Dorsolateral prefrontal cortex (tissue), 122 donors: ENCODE measurements at places on chromosomes 5 and 9. TPM values are rescaled to one million over a fixed set of nuclear protein-coding genes. Genes with fewer than 3 reads are reported as not detected.

DNA sequence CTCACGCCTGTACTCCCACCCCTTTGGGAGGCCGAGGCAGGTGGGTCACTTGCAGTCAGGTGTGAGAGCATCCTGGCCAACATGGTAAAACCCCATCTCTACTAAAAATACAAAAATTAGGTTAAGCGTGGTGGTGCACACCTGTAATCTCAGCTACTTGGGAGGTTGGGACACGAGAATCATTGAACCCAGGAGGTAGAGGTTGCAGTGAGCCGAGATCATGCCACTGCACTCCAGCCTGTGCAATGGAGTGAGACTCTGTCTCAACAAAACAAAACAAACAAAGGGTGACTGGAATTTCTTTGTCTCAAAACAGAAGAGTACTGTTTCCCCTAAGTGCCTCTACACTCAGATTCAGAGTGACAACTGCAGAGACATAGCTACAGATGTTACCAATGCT, 116.1 kb downstream of the AP3B1 start:
- no peak for DNase-seq

GRCh38 chr9:137948642-137949041, 71.1 kb downstream of the CACNA1B start:
- no peak for DNase-seq

DNA sequence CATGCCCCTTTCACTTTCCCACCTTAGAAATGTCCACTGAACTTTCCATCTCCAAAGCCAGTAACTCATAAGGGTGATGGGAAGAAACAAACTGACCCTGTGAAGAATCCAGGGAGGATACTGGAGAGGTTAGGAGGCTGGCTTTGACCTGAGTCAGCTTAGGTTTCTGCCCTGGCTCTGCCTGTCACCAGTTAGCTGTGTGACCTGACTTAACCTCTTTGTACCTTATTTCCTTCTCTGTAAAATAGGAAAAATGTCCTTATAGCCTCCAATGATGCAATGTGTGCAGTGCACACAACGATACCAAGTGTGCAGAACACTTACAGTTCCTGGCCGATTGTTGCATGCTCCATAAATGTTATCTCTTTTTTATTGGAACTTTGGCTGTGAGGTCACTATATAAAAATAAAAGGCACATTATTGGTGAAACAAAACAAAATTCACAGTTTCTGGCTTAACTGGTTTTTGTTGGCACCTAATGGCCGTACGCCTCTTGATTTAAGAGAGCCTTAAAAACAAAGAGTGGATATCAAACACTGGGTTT, 37.8 kb downstream of the GABRP start:
- DNase-seq: no peak

- no peak for DNase-seq
These were observed 1037.3 kb upstream of the ACO1 start for GRCh38 chr9:31347082-31347617.

GRCh38 chr5:43216941-43217340, 24.9 kb downstream of the NIM1K start:
- no peak for DNase-seq

DNA sequence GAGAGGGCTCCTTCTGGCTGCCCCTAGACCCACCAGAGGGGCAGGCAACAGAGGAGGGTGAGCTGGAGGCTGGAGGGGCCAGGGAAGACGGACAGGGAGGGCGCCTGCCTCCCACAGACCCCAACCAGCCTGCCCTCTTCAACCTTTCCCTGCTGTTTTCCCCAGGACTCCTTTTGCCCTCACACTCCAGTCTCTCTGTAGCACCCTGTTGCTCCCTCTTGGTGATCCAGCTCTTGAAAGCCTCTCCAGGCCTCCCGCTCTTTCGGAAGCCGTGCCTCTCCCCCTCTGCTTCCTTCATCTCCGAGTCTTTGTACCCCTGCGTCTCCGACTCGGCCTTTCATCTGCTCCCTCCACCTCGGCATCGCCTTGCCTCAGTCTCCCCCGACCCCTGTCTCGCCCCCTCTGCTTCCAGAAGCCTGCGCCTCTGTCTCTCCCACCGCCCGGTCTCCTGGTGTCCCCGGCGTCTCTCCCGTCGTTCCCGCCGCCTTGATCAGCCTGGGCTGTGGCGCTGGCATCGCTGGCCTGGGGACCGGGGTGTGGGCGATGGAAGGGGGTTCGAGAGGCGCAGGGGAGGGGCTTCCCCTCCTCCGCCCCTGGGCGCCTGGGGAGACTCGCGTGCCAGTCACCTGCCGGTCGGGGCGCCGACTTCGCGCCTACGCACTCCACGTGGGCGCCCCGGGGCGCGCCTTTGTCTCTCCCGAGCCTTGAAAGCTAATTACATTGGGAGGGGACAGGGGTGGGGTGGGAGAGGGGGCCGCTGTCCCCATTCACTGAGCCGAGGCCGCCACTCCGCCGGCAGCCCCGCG, 5.3 kb upstream of the PRDM12 start:
- no peak for DNase-seq

DNA sequence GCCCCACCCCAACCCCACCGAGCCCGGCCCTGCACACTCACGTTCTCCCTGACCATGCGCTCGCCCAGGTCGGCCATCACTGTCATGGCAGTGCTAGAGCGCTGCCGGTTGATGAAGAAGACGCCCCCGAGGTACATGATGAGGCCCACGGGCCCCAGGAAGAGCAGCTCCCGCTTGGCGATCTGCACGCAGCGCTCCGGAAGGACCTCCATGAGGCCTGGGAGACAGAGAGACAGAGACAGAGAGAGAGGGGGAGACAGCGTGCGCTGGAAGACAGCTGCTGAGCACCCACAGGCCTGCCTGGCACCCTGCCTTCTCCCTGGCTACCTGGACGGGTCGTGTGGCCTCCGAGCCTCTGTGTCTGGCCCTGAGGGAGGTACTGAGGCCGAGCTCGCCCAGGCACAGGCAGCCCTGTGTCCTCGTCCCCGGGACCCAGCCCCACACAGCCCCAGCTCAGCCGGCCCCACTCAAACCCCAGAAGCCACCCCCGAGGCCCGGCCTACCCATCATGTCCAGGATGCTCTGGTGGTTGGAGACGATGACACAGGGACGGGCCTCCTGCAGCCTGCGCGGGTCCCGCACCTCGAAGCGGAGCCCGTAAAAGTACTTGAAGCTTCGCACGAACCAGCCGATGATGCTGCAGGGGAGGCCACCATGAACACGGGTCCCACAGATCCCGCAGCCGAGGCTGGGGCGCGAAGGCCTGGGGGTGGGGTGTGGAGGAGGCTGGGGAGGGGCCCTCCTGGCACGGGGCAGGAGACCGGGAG, 10.2 kb downstream of the AGPAT2 start:
- no peak for DNase-seq

DNA sequence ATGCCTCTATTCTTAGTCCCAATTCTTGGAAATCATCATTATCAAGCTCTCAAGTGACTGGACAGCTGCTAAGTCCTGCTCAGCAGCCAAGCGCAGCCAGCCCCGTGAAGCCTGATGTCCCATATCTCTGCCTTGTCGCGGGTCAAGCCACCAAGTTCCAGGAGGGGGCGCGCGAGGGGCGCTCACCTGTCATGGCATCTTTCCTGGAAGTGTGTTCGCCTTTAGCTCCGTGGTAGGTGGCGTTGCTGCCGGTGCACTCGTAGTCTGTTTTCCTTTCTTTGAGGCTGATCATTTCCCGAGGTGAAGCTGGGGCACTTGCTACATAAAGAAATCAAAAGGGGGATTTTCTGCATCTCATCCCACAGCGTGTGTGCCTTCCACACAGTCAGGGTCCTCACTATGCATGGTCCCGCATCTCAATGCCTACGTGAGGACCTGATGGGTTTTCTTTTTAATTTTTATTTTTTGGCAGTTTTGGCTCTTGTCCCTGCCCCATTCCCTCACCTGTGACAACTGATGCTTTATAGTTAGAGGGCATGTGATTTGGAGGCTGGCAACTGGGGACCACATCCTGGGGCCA, 227.0 kb upstream of the DAP start:
- DNase-seq: peak; percentile 66

DNA sequence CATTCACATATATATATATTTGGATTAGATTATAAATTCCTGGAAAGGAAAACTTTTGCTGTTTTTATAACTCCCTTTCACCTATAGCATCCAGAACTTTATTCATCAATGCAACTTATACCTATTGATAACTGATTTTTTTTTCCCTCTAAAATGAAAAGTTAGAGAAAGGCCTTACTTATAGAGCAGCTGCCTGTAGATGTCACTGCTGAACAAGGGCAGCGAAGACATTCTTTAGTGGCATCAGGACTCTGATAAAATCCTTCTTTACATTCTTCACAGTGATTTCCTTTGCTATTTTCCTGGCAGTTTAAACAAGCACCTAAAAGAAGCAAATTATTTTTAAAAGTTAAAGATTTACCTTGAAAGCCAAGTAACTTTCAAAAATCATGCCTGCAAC, 32.3 kb upstream of the CDK5RAP2 start:
- no peak for DNase-seq

The INSL6 gene
- total RNA-seq: not detected

DNA sequence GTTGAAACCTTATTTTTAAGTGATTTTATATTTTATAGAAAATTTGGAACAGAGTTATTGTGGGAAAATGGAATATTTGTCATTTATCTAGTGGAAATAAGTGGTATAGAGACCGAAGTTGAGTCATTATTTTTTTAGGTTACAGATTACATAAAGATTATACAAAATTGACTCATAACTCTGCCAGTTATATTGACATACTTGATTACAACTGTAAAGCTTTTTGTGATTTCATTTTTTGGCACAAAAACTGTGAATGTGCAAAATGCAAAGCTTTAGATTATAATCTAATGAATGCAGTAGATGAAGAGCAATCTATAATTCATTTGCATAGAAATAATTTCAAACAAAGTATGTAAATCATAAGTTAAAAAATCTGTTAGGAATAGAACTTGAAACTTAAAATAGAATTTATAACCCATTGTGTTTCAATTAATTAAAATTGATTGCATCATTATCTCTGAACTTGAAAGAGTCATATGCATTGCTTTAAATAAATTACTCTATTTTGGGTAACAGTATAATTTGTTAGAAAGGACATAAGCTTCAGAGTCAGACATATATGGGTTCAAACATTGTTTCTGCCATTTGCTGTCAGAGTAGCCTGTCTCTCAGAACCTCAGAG, 280.4 kb downstream of the FER start:
- no peak for DNase-seq

The TENT4A gene
- 41.3 TPM for total RNA-seq

The RANBP3L gene
- total RNA-seq: 72.0 TPM

DNA sequence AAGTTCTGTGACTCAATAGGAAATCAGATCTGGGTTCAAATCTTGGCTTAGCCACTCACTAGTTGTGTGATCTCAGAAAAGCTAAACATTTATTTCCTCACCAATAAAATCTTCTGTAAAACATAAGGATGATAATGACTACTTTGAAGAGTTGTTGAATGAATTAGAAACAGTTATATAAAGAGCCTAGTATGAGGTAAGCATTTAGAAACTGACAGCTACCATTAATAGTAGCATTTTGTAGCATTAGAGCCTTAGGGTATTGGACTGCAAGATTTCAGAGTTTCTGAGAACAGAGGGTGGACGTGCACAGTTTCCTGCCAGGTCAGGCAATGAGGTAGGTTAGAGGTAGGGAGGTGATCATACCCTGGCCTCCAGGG, 293.2 kb downstream of the CWC27 start:
- no peak for DNase-seq

DNA sequence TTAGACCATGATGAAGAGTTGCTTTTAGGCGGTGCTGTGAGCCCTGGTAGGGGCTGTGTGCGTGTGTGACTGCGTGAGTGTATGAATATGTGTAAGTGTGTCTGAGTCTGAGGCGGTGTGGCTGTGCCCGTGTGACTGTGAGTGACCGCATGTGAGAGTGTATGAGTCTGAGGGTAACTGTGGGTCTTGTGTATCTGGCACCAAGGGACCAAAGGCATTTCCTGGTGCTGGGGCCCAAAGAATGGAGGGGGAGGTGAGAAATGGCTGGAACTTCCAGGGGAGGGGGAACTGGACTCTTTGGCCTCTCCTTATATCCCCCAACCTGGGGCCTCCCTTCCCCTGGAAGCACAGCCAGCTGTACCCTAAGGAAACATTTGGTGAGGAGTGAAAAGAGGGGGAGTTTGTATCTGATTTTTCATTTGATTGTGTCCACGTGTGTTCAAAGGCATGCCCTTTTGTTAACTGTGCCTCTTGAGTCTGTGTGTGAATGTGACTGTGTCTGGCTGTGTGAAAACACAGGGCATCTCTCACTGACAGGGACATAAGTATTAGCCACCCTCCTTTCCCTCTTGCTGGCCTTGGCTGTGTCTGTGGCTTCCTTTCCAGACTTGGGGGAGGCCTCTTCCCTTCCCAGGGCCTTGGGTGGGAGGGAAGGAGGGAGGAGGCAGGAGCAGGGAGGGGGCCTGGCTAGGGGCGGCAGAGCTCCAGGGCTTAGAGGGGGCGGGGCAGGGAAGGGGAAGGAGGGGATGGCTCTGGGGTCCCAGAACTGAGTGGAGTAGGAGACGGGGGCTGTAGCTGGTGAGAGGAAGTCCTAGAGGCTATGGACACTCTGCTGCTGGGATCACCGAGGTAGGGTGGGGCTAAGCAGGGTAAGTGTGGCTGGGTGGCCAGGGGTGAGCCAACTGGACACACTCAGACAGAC, 1.4 kb downstream of the IL11RA start:
- DNase-seq: no peak
